ENCODE measurements at places on chromosomes 2 and 18. TPM values are rescaled to one million over a fixed set of nuclear protein-coding genes. Genes with fewer than 3 reads are reported as not detected.

The ANKAR gene
- total RNA-seq: 17.9 TPM

The ANO7 gene
- not detected for total RNA-seq

The FOXI3 gene
- total RNA-seq: not detected

The HOXD13 gene
- total RNA-seq: not detected

The PLCD4 gene
- 1.5 TPM for total RNA-seq

The ASB18 gene
- not detected for total RNA-seq

The PROKR1 gene
- total RNA-seq: 0.22 TPM

The BCL11A gene
- total RNA-seq: 0.44 TPM

The SCYGR4 gene
- total RNA-seq: not detected

The RPRM gene
- not detected for total RNA-seq

The CHN1 gene
- 7.3 TPM for total RNA-seq

The NAT8 gene
- not detected for total RNA-seq

The EN1 gene
- total RNA-seq: 0.88 TPM

The EIF2AK2 gene
- total RNA-seq: 30.2 TPM

The ASB1 gene
- total RNA-seq: 17.2 TPM

The ASXL3 gene
- total RNA-seq: 0.51 TPM

The PAX8 gene
- 2.8 TPM for total RNA-seq

The KCNG2 gene
- total RNA-seq: not detected

The ZEB2 gene
- total RNA-seq: 312 TPM

The DSG4 gene
- total RNA-seq: not detected

The VAMP5 gene
- total RNA-seq: 60.5 TPM

Measured in subcutaneous adipose tissue (tissue), 4 donors.